WTC11 (cell line): ENCODE measurements at places on chromosomes 11 and 22. TPM values are rescaled to one million over a fixed set of nuclear protein-coding genes. Genes with fewer than 3 reads are reported as not detected.

DNA sequence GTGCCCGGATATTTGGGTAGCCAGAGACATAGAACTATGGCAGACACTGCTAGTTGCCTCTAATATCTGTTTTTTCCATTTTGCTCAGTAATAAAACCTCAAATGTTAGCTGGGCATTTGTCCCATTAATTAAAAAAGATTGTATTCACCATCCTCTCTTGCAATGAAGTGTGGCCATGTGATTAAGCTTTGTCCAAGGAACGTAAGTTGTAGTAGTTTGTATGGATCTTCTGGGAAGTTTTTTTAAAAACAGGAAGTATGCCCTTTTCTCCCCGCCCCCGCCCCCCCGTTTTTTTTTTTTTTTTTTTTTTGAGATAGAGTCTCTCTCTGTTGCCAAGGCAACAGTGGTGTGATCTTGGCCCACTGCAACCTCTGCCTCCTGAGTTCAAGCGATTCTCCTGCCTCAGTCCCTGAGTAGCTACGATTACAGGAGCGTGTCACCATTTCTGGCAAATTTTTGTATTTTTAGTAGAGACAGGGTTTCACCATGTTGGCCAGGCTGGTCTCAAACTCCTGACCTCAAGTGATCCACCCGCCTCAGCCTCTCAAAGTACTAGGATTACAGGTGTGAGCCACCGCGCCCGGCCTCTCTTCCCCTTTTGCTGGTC is 1.7 kb upstream of the TMEM135 start:
- DNase-seq: no peak

GRCh38 chr11:111999111-111999510 is 26.1 kb upstream of the DLAT start:
- DNase-seq: no peak

The PTDSS2 gene
- total RNA-seq: 49.5 to 56.8 TPM (median 55.2 TPM) in 3 replicates

The TCP11L1 gene
- total RNA-seq: 16.8 to 19.4 TPM (median 18.5 TPM) in 3 replicates

GRCh38 chr22:27987557-27987956 is 68.5 kb upstream of the PITPNB start:
- no peak for DNase-seq

DNA sequence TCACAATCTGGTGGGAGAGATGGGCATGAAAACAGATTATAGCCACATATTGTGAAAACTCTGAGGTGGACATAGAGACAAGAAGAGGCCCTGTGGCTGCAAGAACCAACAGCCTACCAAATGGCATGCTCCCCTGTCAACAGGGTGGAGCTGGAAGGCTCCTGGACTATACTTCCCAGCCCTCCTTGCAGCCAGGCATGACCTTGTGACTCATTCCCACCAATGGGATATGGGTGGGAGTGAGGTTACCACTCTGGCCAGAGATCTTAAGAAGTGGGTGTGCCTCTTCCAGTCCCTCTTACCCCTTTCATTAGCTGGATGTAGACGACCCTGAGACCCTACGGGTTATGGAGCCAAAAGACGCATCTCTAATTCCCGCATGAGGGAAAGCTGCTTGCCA is 126.4 kb upstream of the ZBED5 start:
- peak; percentile 30 for DNase-seq

The TCN1 gene
- total RNA-seq: not detected in 3 replicates

The NEFH gene
- total RNA-seq: 2.6 to 3.7 TPM (median 3.7 TPM) in 3 replicates

The MRGPRF gene
- total RNA-seq: 3.8 to 6.5 TPM (median 5.5 TPM) in 3 replicates

GRCh38 chr11:76023236-76024068 is 182.8 kb downstream of the WNT11 start:
- no peak for DNase-seq

DNA sequence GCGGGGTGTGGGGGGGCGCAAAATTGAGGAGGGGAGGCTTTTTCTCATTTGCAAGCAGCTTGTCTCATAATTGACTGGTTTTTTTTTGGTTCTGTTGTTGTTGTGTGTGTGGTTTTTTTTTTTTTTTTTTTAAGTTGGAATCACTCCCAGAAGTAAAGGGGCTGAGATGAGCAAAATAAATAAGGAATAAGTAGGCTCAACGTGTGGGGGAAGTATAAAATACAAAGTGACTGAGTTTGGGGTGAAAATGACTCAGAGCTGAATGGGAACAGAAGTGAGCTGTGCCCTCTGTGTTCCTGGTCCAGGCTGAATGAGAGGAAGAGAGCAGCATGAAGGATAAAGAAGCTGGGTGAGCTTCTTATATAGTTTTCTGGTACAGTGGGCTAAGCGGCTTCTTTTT is 90.0 kb downstream of the GRIK4 start:
- DNase-seq: no peak

The SEC14L6 gene
- 1.6 to 2.0 TPM (median 1.7 TPM) in 3 replicates for total RNA-seq

DNA sequence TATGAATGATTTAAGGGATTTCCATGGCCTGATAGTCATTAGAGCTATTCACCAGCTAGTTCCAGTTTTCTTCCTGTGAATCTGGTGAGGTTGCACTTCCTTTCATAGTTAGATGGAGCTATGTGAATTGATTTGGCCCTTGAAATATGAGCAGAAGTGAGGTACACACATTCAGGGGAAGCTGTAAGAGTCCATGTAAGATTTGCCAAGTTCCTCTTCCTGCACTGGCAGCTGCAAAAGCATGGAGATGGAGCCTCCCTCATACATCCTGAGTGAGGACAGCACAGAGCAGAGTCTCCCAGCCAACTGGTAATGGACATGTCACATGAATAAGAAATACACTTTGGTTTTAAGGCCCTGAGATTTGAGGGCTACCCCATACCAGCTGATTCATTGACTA is 111.7 kb downstream of the CD44 start:
- no peak for DNase-seq

GRCh38 chr11:110492321-110492685 is 62.6 kb downstream of the FDX1 start:
- no peak for DNase-seq

- DNase-seq: no peak
These were observed 724.5 kb upstream of the CNTN5 start for GRCh38 chr11:98296091-98296880.

DNA sequence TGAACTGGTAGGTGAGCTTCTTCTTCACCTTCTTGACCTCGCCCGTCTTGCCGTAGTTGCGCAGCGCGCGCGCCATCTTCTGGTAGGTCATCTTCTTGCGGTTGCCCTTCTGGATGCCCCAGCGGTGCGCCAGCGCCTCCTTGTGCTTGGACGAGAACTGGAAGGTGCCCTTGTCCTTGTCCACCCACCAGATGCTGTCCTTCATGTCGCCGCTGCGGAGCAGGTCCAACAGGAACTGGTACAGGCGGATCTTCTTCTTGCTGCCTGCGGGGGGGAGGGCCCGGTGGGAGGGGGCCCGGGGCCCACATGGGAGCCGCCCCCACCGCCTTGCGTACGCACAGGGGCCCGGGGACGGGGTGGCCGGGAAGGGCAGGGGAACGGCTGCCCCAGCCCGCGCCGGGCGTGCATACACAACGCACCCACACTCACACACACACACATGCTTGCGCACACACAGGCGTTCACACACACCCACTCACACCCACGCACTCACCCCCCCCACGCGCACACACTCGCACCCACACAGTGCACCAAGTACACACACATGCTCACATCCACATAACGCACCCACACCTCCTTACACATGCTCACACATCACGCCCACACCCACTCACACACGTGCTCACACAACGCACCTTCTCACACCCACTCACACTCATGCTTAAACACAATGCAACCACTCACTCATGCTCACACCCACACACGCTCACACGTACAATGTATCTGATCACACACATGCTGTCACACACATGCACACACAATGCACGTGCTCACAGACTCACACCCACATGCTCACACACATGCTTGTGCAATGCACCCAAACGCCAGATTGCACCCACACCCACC is 3.0 kb upstream of the MYBPC3 start:
- peak; percentile 99 for DNase-seq

DNA sequence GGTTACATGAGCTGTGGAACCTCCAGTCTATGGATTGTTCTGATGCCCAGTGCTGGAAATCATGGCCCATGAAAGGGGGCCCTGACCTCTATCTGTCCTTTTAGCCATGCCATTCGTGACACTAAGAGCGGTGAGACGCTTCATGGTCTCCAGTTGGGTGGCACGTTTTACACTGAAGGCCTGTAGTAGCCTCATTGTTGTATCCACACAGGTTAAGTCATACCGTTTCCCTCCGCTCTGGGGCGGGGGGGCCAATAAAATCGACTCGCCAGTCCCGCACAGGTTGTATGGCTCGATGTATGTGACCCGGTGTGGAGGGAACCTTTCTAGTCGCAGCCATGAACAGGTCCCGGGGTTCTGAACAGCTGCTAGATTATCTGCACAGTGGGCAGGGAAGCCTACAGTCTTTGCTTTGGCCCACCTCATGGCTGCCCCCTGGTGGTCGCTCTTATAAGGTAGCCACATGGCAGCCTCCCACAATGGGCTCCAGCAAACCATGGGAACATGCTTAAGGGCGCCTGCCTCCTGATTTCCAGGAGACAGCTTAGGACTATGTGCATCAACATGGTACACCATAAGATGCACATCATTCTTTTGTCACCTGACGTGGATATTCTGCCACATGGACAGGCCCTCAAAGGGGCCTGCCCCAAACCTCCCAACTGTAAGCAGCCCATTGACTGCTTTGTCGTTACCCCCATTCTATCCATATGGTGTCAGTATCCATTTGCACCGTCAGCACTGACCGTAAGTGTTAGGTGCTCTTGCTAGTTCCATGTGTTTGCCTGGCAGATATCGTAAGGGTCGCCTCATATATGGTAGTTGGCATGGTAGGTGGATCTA is 19.7 kb upstream of the APOL3 start:
- DNase-seq: peak; percentile 91

The RHOG gene
- 28.8 to 33.6 TPM (median 28.8 TPM) in 3 replicates for total RNA-seq

- DNase-seq: no peak
These were observed 709.6 kb downstream of the BRD1 start for GRCh38 chr22:49118065-49118464.

The B3GAT1 gene
- 20.9 to 30.0 TPM (median 23.1 TPM) in 3 replicates for total RNA-seq

The CSTPP1 gene
- 23.6 to 27.6 TPM (median 27.5 TPM) in 3 replicates for total RNA-seq

DNA sequence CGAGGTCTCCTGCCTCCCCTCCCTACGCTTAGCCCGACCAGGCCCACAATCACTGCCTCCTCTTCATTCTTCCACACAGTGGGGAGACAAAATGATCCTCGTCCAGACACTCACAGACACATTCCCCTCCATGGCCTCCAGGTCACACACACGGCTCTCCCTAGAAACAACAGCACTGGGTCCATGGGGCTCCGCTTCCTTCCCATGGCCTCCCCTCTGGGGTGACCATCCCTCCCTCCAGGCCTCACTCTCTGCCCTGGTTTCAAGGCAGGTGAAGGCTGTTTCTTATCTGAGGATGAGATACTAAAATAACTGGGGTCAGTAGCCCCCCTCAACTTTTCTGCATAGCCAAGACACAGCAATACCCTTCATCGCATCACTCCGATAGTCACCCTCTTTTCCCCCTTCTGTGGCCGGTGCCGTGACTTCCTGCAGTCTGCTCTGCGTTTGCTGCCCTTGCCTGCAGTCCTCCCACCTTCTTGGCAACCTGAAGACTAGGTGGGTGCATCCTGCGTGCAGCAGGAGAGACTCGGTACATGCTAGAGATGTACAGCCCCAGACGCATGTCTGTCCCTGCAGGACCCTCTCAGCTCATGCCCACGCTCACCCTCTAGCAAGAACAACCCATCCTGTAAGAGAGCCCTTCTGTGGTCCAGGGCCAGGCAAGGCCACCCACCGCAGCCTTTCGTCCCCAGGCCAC is 55.8 kb downstream of the CD6 start:
- DNase-seq: no peak

- no peak for DNase-seq
These were observed 396.4 kb upstream of the CCDC90B start for GRCh38 chr11:83682611-83682973.

The MFNG gene
- 3.2 to 4.8 TPM (median 3.7 TPM) in 3 replicates for total RNA-seq

The CYB5R2 gene
- total RNA-seq: 36.6 to 40.3 TPM (median 36.8 TPM) in 3 replicates

DNA sequence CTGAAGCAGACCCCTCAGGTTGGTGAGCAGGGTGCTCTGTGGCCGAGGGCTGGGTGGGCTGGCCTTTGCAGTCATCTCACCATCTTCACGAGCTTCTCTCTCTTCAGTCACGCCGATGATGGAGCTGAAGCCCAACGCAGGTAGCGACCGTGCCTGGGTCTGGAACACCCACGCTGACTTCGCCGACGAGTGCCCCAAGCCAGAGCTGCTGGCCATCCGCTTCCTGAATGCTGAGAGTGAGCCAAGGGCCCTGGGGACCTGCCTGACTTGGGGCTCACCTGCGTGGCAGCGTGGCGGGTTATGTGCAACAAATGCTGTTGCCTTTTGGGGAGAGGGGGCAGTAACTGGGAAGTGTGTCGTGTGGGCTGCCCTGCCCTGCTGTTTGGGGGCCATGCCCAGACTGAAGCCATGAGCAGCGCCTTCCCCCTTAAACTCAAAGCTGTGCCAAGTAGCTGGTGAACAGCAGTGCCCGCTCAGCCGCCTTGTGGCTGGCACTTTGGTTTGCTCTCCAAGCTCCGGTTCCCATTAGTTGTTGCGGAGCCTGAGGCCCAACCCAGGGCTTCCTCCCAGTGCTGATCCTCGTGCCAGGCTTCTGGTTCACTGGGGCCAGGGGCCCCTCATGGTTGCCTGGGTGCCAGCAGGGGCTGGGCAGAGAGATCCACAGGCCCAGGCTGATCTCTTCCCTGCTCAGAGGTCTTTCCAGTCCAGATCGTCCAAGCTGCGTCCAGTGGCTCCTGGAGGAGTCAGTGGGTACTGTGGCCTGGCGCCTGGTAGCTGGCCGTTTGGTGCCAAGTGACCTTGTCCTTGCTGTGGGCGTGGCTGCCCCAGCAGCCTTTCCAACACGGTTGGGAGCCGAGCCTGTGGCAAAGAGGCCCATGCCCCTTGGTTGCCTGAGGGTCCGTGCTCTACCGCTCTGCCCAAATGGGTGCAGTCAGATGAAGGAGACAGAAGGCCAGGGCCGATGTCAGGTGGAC is 6.1 kb upstream of the ZDHHC8 start:
- DNase-seq: no peak

The SSTR3 gene
- total RNA-seq: 0.21 to 0.25 TPM (median 0.22 TPM) in 3 replicates

- peak; percentile 83 for DNase-seq
These were observed at the start of gene PPFIBP2 for GRCh38 chr11:7513234-7514098. Gene PPFIBP2, plus strand, starts transcription at chr11:7513999. Its CDS starts 35,477 bp downstream, at chr11:7549476.

GRCh38 chr22:43277987-43278601 is 65.1 kb downstream of the SCUBE1 start:
- DNase-seq: no peak
